ENCODE measurements at places on chromosomes 3 and 15.

- DNase-seq, result no peak
These were observed 56.6 kb upstream of the CSTA start for GRCh38 chr3:122268257-122269024.

DNA sequence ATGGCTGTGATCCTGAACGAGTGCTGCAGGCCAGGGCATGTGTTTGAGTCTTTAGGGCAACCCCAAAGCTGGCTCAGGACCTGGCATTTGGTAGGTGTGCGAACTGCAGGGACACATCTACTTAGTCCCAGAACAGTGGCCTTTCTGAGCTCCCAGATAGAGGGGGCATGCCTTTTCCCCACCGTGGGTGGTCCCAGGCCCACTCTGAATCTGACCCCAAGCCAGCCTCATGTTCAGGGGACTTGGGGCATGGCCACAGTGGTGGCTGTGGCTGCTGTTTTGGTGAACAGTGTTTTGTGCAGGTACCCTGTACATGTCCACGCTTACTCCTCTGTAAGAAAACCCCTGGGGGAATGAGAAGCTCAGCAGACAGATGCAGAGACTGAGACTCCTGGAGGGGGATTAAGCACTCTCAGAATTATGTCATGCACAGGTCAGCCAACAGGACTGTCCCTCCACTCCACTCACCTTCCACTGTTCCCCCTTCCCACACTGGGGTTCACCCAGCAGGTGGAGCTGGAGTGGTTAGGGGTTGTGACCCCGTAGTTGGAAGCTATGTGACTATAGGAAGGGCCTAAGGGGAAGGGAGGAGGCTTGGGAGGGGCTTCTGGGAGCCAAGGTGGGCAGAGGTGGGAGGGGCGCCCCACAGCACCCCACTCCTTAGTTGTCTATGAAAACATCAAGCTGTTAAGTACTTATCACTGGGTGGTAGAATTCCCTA, 16.4 kb downstream of the ESYT3 start:
- DNase-seq, result no peak

DNA sequence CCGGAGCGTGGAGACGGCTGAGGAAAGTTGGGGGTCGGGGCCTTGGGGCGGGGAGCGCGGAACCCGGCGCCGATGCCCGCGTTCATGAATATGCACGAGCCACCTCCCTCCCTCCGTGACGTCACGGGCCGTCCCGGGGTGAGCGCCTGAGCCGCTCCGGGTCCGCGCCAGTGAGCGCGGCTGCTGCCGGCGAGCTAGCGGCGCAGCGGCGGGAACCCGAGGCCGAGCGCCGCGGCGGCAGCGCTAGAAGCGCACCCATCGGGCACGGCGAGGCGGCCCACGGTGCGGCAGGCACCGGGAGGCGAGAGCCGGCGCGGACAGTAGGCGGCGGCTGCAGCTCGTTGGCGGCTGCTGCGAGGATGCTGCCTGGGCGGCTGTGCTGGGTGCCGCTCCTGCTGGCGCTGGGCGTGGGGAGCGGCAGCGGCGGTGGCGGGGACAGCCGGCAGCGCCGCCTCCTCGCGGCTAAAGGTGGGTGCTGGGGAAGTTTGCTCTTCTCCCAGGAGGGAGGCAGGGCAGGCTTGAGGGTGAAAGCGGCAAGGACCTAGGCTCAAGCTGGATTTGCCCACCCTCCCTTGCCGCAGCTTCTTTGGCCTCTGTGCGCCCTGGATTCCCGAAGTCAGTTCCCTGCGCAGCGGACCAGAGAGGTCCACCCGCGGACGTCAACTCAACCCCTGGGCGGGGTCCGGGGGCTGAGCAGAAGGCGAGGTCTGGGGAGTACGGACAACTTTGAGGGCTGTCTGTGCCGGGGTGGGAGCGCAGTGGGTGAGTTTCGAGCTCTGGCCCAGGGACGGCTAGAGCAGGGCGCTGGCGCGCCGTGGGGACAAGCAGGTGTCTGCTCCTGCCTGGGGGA, at the start of gene CLSTN2:
CLSTN2 (plus strand) TSS at position 170 of the 850 bp plus-strand sequence.
- DNase-seq, result peak; percentile 64

DNA sequence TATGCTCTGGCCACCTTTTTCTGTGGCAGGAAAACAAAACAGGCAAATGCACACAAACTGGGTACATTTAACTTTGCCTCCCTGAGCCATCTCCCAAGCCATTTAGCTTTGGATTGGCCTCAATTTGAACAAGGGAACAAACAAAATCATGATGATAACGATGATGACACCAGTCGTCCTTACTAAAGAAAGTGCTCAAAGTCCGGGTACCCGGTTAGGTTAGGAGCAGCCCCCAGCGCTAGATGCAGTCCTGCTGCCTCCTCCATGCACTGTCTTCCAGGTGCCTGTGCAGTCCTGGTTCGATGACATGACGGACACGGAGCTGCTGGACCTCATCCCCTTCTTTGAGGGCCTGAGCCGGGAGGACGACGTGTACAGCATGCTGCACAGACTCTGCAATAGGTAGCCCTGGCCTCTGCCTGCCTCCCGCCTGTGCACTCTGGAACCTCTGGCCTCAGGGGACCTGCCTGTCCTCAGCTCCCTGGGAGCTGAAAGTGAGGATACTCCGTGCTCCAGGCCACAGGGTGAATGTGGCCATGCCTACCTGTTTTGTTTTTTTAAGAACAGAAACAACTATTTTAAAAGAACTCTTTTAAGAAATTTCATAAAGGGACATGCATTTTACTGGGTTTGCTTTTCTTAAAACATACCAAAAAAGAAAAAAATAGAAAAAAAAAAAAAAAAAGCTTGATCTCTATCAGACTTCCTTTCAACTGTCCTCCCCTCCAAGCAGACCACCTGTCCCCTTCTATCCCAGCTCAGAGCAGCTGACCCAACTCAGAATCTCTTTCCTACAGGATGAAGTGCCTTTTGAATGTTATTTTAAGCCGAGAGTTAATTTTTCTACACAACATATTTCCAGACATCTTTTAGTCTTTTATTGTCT, 9.9 kb upstream of the VILL start:
- no peak for DNase-seq

DNA sequence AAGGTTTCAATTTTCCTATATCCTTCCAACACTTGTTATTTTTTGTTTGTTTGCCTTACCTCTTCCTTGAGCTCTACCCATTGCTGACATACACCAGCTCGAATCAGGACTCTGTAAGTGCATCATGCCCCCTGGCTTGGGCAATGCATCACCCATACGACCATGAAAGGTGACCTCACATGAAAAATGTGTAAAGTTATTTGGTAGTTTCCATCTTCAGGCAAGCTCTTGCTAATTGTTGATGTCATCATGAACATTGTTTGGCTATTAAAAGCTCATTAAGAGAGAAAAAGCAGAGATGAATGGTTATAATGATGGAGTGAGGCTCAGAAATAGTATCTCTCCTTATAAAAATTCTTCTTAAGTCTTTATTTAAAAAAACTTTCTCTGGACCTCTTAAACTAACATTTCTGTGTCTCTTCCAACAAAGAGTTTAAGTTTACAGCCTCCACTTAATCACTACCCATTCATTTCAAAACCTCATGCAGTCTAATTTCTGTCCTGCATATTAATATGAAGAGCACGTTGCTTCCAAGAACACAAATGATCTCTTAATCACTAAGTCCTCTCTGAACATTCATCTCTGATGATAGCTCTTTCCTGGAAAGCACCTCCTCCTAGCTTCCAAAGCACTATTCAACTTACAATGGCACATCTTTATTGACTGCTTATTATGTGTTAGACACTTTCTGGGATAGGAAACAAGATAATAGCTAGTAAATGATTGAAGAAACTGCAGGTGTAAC, 236.3 kb downstream of the NFKBIZ start:
- no peak for DNase-seq

DNA sequence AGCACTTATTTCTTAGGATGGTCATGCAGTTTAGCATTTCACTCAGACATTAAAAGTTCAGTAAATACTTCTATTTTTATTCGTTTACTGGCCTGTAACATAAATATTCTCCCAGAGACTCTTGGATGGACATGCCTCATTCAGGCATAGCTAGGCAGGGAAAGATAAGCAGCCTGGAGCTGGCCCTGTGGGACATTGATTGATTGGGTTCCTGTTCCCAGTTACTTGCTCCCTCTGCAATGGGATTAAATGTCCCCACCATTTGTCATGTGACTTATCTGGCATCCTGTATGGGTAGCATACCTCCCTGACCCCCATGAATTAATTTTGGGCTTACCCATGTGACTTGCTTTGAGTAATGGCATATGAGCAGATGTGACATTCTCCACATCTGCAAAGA, 2.7 kb upstream of the SCAMP5 start:
- DNase-seq, result no peak

- DNase-seq, result no peak
These were observed 35.5 kb downstream of the MESD start for GRCh38 chr15:80953953-80954778.

GRCh38 chr15:76994001-76994400, 925 bp upstream of the PSTPIP1 start:
- no peak for DNase-seq

GRCh38 chr3:177824190-177824786, 627.0 kb upstream of the TBL1XR1 start:
- peak; percentile 89 for DNase-seq

DNA sequence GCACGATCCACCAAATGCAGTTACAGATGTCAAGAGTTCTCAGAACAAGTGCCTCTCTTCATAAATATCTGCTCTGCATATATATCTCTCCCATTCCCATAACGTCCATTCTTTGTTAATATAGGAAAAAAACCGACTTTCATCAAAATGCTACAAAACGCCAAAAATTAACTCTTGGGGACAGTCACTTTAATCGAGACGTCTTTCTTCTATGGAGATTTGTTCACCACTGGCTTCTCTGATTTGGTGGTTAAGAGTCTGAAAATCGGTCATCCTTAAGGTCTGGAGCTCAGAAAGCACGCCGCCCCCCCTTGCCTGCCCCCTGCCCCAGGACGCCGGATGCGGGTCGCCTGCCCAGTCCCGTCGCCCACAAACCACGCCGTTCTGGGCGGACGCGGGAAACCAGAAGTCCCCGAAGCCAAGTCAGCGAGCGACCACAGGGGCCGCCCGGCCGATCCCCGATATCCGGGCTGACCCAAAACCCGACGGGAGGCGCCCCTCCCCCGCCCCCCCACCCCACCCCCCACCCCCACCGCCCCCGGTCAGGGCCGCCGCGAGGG, 252.7 kb downstream of the TJP1 start:
- DNase-seq, result no peak

GRCh38 chr15:72105111-72105510, 12.8 kb downstream of the MYO9A start:
- no peak for DNase-seq
